ENCODE measurements at places on chromosomes 11 and 22. TPM values are rescaled to one million over a fixed set of nuclear protein-coding genes. Genes with fewer than 3 reads are reported as not detected.

- no peak for DNase-seq
These were observed 23.0 kb downstream of the MYEOV start for GRCh38 chr11:69316956-69317355.

DNA sequence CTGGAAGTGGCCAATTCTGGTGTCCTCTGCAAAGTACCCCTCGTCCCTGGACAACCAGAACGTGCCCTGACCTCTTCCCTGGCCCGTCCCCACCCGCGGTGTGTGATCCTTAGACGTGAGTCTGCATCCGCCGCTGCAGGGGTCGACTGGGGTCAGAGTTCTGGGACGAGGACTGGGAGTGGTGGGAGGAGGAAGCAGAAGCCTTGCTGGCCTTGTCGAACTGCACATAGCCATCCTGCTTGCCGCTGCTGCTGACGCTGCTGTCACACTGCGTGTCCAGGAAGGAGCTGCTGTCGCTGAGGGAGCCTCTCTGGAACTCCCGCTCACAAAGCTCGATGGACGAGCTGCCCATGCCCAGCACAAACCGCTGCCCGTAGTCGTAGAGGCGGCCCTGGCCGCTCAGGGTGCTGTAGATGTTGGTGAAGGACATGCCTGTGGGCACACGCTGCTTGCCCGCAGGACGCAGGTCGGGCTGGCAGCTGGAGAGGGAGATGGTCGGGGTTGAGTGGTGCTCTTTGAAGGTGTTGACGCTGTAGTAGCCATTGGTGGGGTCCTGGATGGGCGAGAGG is 69.1 kb downstream of the ST3GAL4 start:
- no peak for DNase-seq

DNA sequence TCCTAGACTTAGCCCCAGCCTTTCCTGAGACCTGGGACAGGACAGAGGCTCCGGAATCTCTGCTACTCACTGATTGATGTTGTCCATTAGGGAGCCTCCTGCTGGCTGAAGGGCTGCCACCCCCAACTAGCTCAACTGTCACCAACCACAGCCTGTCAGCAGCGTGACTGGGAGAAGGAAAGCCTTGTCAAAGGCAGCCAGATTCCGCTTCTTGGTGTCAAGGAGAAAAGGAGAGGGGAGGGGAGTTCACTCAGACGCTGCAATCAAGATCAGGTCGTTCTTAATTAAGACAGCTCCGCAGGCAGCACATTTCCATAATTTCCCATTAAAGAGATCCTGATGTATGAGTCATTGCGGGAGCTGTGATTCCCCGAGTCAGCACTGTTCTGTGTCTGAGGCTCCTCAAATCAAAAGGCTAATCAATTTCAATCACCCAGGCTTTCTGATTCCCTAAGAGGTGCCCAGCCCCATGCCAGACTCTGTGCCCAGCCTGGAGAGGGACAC is 152.8 kb upstream of the ZBED5 start:
- no peak for DNase-seq

GRCh38 chr22:46655861-46656608 is 35.8 kb downstream of the GRAMD4 start:
- DNase-seq: no peak

GRCh38 chr22:27113211-27113635 is 455.8 kb downstream of the MIAT start:
- DNase-seq: peak; percentile 79

- DNase-seq: no peak
These were observed 133.4 kb downstream of the BBOX1 start for GRCh38 chr11:27174021-27174420.

- no peak for DNase-seq
These were observed 44.6 kb downstream of the PHF21B start for GRCh38 chr22:44965171-44965570.

GRCh38 chr11:82539669-82540068 is 194.0 kb downstream of the FAM181B start:
- no peak for DNase-seq

- no peak for DNase-seq
These were observed 3.1 kb upstream of the OOSP4A start for GRCh38 chr11:59960502-59961381.

The IGSF22 gene
- 0.16 TPM for total RNA-seq

The KLHDC7B gene
- not detected for total RNA-seq

The OR2AT4 gene
- not detected for total RNA-seq

The SMC1B gene
- total RNA-seq: under 0.01 TPM

The OR51M1 gene
- total RNA-seq: not detected

The HIRA gene
- total RNA-seq: 24.5 TPM

The BLID gene
- total RNA-seq: 3.6 TPM

The SAA1 gene
- total RNA-seq: not detected

The WDR74 gene
- total RNA-seq: 47.9 TPM

The OR52N4 gene
- total RNA-seq: not detected

Data from occipital lobe (tissue), 3 donors.